ENCODE measurements at places on chromosomes 4 and X.
A peak's percentile ranks its signal among the peaks of the same experiment; 100 is the strongest.

- DNase-seq, result no peak
Measured at GRCh38 chrX:100743009-100743607, 11.2 kb upstream of the SYTL4 start.

GRCh38 chrX:274904-275475 is 6.2 kb upstream of the PLCXD1 start:
- DNase-seq, result no peak

GRCh38 chr4:78168029-78168428 is 110.9 kb downstream of the FRAS1 start:
- DNase-seq, result no peak

- no peak for DNase-seq
Measured at GRCh38 chr4:141658309-141658708, 21.9 kb downstream of the IL15 start.

GRCh38 chr4:73860181-73860580 is 7.1 kb downstream of the PF4V1 start:
- no peak for DNase-seq

GRCh38 chrX:146887020-146887419 is 72.5 kb upstream of the CXorf51A start:
- DNase-seq, result no peak

DNA sequence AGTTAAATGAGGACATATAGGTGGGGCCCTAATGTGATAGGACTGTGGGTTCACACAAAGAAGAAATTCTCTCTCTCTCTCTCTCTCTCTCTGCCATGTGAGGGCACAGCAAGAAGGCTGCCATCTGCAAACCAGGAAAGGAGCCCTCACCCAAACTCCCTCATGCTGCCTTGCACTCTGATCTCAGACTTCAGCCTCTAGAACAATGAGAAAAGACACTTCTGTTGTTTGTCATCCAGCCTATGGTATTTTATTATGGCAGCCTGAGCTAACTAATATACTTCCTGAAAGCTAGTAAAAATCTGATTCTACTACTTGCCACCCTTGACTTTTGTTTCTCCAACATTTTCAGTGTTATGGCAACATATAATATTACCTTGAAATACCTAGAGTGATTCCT is 425.9 kb downstream of the SPOCK3 start:
- DNase-seq, result no peak

DNA sequence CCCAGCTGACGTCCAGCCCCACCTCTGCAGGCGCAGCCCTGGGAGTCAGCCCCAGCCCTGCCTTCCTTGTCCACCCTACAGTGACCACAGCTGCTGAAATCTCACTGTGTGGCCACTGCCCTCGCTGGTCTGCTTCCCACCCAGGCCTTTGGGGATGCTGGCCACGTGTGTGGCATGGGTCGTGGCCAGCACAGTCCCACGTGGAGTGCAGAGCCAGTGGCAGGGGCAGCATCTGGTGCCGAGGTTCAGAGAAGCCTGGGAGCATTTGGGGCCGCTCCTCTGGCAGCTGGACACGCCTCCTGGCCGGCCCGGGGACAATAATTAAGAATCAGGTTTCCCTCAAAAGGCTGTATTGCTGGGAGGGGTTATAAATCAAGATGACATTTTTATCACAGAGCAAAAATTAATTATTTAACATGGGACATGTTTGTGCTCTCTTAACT is 92.1 kb downstream of the HMX1 start:
- no peak for DNase-seq

- DNase-seq, result no peak
Measured at GRCh38 chr4:30718021-30718542, 2.1 kb upstream of the PCDH7 start.

DNA sequence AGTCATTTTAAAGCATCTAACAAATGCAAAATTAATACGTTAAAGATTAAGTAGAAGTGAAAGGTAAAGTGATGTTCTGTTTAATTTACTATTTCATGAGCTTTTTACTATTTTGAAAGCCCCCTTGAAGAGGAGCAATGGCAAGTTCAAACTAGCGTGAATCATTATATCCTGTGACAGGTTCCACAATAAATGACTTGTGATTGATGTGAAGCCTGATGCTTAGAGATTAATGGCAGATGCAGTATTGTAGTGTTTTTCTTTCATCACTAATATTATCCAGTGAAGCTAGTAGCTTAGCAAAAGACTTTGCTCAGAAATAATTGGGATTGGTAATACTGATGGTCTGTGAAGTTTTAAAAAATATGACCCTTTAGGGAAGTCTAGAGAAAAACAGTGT is 57.3 kb downstream of the STOX2 start:
- no peak for DNase-seq

DNA sequence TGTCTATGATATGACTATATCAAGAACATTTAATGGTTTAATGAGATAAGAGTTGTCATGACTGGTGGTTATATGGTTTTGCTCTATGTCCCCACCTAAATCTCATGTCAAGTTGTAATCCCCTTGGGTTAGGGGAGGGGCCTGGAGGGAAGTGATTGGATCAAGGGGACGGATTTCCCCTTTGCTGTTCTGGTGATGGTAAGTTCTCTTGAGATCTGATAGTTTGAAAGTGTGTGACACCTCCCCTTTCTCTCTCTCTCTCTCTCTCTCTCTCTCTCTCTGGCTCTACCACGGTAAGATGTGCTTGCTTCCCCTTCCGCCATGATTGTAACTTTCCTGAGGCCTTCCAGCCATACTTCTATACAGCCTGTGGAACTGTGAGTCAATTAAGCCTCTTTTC is 803.4 kb downstream of the TRIML1 start:
- DNase-seq, result no peak

DNA sequence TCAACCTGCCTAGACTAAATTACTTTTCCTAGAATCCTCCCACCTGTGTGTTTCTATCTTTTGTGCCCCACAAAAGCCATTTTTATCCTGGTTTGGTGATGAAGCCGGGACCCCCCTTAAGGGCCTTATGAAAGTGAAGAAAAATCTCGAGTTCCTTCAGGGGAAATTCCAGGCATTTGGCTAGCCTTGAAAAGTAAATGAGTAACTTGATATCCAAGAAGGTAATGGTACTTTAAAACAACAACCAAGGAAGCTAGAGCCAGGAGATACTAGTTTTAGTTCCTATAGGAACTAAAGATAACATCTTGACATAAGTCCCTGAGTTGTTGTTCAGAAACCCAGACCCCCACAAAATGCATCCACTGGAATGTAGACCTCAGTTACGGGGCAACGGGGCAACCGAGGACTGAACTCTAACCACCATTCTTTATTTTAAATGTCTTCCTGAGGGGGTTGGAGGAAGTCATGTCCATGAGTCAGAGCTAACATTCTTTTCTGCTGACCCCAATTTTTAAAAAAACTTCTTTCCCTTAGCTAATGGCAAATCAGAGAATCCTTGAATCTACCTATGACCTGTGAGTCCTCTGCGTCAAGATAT is 73.9 kb downstream of the VCX3A start:
- no peak for DNase-seq

- DNase-seq, result no peak
Measured at GRCh38 chrX:119374736-119375135, 24.4 kb upstream of the SLC25A43 start.

DNA sequence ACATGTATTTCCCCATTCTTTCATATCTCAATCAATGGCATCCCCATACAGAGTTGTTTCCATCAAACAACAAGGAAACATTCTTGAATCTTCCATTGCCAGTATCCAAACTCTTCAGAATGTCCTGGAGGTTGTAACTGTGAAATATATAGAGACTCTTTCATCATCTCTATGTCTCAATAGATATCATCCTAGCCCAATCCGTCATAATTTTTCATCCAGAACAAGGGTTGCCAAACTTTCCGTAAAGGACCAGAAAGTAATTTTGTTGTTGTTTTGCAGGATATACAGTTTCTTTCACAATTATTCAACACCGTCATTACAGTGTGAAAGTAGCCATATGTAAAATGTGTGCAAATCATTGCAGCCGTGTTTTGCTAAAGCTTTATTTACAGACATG is 15.2 kb upstream of the CXCL6 start:
- no peak for DNase-seq

GRCh38 chr4:109994415-109994827 is 81.7 kb downstream of the EGF start:
- no peak for DNase-seq

DNA sequence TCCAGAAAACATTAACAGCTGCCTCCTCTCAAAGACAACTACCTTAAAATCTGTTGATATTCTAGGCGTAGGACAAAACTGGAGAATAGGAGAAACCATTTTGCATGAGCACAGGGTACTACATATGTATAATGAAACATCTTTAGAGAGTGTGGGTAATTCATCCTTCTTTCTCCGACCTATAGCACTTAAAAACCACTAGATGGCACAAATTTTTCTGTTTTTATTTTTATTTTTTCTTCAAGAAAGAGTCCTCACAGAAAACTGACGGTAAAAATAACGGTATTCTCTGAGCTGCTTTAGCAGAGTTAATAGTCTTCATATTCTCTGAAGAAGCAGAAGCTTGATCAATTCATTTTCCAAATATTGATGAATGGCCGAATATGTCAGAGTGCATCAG is 14.6 kb downstream of the SMIM31 start:
- no peak for DNase-seq

DNA sequence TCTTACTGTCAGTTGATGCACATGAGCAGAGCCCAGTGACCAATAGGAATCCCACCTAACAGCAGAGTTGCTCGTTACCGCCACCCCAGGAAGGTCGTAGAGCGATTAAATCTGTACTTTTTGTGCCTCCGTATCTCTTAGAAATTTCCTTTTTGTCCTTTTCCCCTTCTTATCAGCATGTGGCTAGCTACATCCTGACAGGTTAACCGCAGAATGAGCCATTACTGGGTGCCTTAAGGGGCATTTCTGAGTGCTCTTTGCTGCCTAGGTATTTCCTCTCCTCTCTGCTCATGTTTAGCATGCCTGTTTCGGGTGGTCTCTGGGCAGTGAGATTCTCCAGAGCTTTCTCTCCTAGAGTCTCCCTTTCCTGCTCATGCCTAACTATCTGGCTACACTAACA is 530.5 kb downstream of the FAM133A start:
- DNase-seq, result no peak

GRCh38 chr4:56434599-56435139 is 746 bp downstream of the PPAT start:
- DNase-seq, result no peak

GRCh38 chr4:138716559-138717335 is 298.8 kb upstream of the NOCT start:
- DNase-seq, result no peak

GRCh38 chrX:1442016-1442665 is 10.6 kb downstream of the ASMTL start:
- DNase-seq, result no peak

GRCh38 chr4:164408831-164409230 is 345.1 kb upstream of the SMIM31 start:
- no peak for DNase-seq

- peak; percentile 64 for DNase-seq
Measured at GRCh38 chrX:153953342-153953830, 8.9 kb upstream of the RENBP start.

DNA sequence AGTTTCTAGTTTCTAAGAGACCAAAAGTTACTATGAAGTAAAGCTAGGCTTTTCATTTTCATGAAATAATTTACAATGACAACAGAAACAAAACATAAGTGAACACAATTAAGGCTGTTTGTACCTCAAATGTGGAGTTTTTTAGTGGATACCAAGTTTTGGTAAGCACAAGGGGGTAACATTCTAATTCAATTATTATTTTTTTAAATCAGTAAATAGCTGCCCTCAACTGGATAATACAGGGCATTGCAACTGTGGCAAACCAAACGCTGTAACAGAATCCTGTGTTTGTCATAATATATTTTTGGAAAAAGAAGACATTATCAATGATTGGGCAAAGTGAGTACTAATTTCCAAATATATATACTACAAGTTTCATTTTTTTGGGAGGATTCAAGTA is 150.3 kb downstream of the FBXW7 start:
- DNase-seq, result no peak

DNA sequence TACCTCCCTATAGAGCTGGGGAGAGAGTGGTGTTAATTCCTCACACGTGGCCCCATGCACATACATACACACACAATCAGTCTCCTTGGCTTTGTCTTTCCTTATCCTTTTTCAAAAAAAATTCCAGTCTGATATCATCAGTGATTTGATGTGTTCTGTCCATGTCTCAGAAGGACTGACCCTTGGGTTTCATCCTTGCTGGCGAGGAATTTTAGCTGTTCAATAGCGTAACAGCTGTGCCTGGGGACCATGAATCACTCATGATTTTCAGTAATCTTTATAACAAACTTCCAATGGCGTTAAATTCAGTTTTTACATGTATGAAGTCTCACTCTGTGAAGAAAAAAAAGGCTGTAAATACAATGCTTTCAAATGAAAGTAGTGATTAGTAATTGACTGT is 204.6 kb downstream of the RBMX2 start:
- no peak for DNase-seq

- no peak for DNase-seq
Measured at GRCh38 chr4:185222598-185222997, 13.2 kb downstream of the SNX25 start.

GRCh38 chrX:40391662-40392061 is 189.1 kb upstream of the ATP6AP2 start:
- DNase-seq, result no peak

- DNase-seq, result no peak
Measured at GRCh38 chr4:110625576-110626257, 2.8 kb upstream of the PITX2 start.

DNA sequence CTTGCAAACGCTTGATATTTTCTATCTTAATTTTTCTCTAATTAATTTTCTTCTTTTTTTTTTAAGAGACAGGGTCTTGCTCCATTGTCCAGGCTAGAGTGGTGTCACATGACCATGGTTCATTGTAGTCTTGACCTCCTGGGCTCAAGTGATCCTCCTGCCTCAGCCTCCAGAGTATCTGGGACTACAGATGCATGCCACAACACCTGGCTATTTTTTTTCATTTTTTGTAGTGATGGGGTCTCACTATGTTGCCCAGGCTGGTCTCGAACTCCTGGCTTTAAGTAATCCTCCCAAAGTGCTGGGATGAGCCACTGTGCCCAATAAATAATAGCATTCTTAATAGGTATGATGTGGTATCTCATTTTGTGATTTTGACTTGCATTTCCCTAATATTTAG is 18.2 kb downstream of the SHROOM3 start:
- DNase-seq, result no peak

GRCh38 chrX:107905366-107905765 is 76.8 kb downstream of the TEX13B start:
- no peak for DNase-seq

DNA sequence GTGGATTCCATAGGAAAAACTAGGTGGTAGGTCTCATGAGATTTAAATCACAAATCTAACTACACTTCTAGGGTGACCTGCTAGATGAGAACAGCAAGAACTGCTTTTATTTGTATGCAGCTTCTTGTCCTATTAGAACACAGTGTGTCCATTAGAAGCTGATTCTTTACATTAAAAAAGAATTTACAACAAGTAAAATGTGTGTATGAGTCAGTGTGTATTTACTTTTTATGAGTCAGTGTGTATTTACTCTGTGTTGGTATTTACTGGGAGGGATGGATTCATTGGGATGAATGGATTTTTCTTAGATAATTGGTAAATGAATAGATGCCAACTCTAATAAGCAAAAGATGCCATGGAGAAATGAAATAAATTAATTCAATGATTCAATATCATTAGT is 40.6 kb upstream of the XPNPEP2 start:
- no peak for DNase-seq

Measured in amygdala (tissue), 56 donors.